ENCODE measurements at places on chromosomes 4 and X.

GRCh38 chr4:90888571-90888970, 761.4 kb downstream of the CCSER1 start:
- no peak for DNase-seq

- no peak for DNase-seq
Measured at GRCh38 chrX:15311119-15311518, 4.3 kb downstream of the ASB11 start.

- DNase-seq: no peak
Measured at GRCh38 chrX:32745323-32745722, 466.0 kb downstream of the DMD start.

GRCh38 chrX:39653691-39654090, 444.1 kb downstream of the BCOR start:
- DNase-seq: no peak

DNA sequence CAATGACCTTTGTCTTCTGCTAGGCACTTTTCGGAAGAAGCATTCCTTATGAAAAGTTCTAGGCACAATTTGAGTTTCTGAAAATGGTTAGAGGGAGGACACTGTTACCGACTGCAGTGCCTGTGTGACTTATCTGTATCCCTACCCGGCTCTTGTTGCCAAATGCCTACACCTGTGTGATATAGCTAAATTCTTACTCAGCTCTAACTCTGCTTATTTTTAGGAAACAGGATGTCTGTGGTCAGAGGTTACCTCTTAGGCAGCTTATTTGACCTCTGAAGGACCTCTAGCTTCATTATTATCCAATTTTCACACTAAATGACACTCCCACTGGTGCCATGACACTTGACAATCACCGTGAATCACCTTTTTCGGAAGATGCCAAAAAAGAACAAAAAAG, 561.1 kb upstream of the SMIM31 start:
- no peak for DNase-seq

GRCh38 chr4:112673686-112674085, 36.7 kb downstream of the LARP7 start:
- no peak for DNase-seq

DNA sequence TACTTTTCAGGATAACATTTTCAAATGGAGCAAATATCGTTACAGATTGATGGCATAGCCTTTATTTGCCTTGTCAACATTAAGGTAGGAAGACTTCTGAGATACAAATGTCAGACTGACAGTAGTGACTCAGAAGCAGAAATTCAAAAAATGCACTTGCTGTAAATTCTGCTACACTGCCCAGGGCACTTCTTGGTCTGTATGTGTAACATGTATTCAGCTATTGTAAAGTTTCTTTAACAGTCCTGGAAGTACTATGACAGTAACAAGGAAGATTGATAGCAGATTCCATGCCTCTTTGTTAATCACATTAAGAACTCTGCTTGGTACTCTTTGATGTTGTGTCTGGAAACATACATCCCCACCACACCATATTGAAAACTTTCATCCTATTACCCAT, 69.6 kb upstream of the PCDH18 start:
- no peak for DNase-seq

- peak; percentile 53 for DNase-seq
Measured at GRCh38 chrX:25523574-25524540, 508.1 kb upstream of the ARX start.

DNA sequence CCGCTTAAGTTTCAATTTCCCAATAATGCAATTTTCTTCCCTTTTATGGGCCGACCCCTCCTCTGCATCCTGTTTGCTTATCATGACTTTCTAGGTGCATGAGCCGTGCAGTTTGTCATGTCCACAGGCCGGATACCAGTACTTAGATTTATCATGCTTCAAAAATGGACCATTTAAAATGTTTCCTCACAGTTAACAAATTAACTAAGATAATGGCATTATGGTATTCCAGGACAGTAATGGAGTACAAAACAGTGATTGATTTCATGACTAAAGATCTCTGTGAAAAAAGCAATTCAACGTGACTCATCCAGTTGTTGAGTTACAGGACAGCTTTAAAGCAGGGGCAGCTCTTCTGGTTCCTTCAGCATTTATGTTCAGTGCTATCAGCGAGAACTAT, 23.0 kb downstream of the SNX25 start:
- DNase-seq: no peak

GRCh38 chrX:13911586-13911985, 94.7 kb upstream of the GPM6B start:
- no peak for DNase-seq

GRCh38 chr4:113356453-113356852, 307.0 kb downstream of the ANK2 start:
- no peak for DNase-seq
